ENCODE measurements at places on chromosomes 6 and 20. TPM values are rescaled to one million over a fixed set of nuclear protein-coding genes. Genes with fewer than 3 reads are reported as not detected.

GRCh38 chr6:42714098-42714761, 8.2 kb downstream of the PRPH2 start:
- no peak for DNase-seq

DNA sequence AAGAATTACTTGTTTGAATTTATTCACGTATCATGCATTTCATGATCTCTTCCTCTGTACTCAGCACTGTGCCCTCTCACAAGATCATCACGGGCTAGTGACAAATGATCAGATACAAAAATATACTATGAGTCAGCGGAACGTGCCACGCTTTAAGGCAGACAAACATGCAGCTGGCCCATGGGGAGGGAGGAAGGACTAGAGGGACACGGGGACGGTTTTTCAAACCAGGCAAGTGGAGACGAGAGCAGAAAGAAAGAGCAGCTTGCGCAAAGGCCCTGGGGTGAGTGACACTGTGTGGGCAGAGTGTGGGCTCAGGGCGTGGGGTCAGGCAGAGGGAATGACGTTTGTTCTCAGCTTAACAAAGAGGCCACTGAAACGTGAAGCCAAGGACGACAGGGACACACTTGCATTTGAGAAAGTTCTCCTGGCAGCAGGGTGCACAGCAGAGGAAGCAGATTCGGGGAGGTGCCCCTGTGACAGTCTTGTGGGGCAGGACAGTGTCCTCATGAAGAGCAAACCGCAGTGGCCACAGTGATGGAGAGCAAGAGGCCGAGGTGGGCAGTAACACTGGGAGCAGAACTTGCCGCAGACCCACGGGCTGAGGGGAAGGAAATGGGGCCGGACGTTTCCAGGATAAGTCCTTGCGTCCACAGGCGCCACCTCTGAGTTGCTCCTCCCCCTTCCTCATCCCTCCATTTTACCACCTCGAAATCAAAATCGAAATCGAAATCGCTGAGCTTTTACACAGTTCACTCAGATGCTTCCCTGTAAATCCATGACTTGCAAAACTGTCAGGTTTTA, 6.9 kb upstream of the RPS6KA2 start:
- DNase-seq, result no peak

GRCh38 chr20:36956674-36957073, 5.2 kb upstream of the SAMHD1 start:
- DNase-seq, result no peak

- DNase-seq, result no peak
These were observed at the start of gene HEBP2 for GRCh38 chr6:138403801-138404665. TSS of gene HEBP2 (plus strand) at chr6:138404223. CDS start at chr6:138404496, 273 bp downstream.

DNA sequence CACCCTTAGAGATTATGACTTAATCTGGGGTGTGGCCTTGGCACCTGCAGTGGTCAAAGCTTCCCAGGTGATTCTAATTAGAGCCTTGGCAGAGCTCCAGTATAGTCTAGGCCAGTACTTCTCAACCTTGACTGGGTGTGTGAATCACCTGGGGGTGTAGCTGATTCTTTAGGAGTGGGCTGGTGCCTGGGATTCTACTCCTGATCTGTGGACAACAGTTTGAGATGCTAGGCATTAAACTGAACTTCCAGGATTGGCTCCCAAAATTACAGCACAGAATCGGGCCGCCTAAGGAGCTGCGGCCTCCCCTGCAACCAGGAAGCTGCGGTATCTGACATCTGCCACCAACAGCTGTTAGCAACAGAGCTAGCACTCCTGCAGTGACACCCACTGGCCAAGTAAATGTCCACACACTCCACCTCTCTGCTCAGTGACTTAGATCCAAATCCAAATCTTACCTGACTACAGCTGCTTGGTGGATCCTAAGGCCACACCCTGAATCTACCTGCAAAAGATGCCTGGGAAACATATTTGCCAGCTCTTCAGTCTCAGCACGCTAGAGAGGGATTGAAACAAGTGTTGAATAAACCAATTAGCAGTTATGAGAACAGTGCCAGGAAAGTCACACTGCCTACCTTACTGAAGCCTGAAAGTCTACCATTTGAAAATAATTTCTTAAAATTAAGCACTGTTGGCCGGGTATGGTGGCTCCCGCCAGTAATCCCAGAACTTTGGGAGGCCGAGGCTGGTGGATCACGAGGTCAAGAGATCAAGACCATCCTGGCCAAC, 126.7 kb downstream of the UNC5CL start:
- no peak for DNase-seq

DNA sequence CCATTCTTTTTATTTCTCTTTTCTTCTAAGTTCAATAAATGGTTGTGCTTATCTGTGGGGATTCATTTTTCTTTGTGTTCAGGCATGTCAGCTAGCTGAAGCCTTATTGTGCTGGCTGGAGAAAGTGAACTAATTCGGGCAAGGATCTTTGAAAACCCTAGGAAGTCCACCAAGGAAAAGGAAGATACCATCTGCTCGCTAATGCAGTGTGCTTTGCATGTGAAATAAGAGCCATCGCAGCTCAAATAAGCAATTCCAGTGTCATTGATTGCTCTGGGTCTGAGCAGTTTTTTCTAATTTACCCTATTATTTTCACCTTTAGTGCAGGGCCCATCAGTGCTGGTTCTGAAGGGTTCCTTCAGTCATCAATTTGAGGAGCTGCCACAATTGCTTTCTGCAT, 309.4 kb upstream of the SOX4 start:
- no peak for DNase-seq

GRCh38 chr6:138539876-138540275, 40.6 kb upstream of the NHSL1 start:
- DNase-seq, result no peak

DNA sequence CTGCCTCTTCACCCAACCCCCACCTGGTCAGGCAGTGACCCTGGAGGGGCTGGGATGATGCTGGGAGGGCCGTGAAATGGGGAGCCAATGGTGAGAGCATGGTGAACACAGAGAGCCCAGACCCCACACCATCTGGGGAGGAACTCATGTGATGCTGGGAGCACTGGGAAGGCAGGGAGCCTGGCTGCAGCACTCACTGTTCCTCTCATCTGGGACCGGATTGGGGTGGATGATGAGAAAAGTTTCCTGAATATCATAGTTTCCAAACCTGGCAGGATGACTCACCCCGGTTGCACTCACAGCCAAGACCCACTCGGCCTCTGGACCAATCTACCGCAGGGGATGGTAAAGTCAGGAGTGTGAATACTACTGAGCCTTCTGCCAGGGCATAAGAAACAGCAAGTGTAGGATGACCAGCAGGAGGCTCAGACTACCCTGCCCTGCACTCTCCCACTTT, 21.8 kb downstream of the ULBP1 start:
- DNase-seq, result no peak

DNA sequence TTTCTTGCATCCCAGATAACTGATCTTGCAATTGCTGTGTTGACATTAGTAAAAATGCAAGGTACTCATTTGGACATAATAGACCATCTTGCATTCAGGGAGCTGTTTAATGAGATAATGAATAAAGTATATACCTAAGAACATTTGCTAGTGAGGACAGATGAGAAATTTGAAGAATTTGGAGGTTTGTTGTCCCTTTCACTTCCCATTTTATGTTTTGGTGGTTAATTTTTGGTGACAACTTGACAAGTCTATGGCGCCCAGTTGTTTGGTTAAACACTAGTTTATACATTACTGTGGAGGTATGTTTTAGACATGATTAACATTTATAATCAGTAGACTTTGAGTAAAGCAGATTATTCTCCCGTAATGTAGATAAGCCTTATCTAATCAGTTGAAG, 300.2 kb upstream of the SYNCRIP start:
- DNase-seq, result no peak

DNA sequence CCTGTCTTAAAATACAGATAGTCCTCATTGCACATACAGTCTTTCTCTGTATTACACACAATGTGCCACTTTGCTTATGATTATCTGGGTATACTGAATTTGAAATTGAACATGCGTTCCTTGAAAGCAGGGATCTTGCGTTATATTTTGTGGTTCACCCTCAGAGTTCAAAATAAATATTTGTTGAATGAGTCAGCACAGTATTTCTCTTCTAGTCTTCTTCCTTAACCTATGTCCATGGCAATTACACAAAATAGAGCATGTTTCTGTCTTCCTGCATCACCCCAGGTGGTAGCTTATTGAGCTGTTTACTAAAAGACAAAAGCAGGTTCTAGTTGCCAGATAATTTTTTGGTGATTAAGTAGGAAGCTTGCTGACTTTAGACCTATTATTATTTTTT, 272.9 kb upstream of the FERMT1 start:
- no peak for DNase-seq

The ZSWIM3 gene
- total RNA-seq, result 4.9 TPM

The TINAG gene
- not detected for total RNA-seq

Measured in chondrocyte (in vitro differentiated cells).